ENCODE measurements at places on chromosomes 16 and 17.

DNA sequence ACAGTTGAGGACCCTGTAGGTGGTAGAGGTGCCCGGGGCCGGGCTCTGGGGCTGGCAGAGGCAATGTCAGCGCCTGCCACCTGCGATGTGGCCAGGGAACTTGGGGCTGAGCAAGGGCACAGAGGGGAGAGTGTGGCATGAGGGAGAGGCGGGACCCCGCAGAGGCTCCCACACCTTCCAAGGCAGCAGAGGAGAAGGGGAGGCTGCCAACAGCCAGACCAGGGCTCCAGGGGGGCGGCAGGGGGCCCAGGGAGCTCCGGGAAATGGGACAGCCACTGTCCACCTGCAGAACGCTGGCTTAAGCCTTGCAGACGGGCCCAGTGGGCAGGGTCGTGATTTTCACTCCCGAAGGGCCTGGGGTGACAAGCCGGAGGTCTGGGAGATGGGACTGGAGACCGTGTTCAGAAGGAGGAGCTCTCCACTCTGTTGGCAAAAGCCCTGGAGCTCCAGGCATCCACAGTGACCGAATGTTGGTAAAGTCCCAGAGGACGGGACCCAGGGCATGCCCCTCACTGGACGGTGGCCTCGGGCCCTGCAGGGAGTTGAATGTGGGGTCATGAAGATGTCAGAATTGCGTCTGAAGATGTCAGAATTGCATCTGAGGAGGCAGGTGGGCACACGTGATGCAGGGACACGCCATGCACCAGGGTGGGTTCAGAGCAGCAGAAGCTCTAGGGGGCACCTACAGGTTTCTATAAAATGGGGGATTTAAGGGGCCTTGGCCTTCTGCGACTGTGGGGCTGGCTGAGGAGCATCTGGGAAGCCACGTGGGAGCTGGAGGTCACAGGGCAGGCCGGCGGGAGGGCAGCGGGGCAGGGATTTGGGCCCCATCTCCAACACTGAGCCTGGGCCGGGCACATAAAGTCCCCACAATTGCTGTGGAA is 18.6 kb downstream of the CD7 start:
- no peak for DNase-seq

GRCh38 chr16:72362973-72363372 is 191.0 kb upstream of the PMFBP1 start:
- DNase-seq, result no peak

DNA sequence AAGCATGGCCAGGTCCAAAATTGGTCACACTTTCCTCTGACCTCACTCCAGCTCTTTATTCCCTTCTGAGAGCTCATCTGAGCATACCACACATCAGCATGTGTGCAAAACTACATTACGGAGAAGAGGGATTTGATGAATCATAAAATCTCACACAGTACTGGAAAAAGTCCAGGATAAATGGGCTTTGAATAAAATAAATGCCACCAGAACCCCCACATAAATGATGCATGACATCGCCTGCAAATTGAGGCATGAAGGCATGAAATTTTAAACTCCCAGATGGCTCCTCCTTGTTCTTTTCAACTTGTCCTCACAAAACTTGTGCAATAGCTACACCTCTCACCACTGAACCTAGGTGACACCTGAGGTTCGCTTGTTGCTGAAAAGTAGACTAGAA is 439.5 kb downstream of the CA10 start:
- no peak for DNase-seq

DNA sequence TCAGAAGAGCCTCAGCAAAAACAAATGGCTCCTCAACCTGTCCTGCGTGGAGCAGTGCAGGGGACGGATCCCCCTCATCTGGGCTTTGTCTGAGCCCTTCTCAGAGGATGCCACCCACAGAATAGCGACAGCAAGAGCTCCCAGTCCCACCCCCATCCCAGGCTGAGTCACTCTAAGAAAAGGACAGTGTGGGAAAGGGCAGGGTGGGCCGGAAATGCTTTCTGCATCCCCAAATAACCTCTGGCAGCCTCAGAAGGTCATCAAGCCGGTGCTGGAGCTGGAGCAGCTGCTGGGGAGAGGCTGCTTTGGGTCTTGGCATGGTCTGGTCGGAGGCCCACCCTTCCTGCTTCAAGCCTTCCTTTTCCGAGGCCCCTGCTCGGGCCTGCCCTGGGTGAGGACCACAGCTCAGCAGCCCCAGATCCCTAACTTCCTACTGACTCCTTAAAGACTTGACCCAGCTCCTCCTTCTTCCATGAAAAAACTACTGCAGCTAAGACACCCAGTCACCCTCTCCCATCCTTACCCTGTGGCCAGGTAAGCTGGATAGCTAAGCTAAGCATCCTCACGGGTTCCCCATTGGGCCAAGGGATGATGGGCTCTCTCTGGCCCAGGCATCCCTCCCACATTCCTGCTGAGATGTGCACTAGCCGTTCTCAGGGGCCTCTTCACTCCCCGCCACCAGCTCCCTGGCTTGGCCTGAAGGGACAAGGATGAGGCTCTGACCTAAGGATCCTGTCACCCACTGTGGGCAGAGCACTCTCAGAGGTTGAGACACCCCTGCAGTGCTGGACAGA is 8.7 kb downstream of the SLC12A4 start:
- no peak for DNase-seq

GRCh38 chr17:42129109-42129837 is 6.7 kb downstream of the HSPB9 start:
- DNase-seq, result no peak

DNA sequence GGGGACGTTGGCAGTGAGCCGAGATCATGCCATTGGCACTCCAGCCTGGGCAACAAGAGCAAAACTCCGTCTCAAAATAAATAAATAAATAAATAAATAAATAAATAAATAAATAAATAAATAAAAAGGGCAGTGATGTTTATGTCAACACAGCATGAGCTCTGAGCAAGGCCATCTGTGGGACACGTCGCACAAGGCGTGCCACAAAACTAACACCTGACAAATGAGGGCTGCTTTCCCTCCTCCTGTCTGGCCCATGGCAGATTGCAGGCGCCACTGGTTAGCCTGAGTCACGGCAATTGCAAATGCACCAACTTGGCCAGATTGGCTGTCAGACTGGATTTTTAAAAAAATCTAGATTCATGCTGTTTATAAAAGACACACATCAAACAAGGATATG is 25.9 kb upstream of the SPNS3 start:
- DNase-seq, result no peak

- no peak for DNase-seq
Measured at GRCh38 chr17:15912416-15912955, 32.4 kb upstream of the ADORA2B start.

DNA sequence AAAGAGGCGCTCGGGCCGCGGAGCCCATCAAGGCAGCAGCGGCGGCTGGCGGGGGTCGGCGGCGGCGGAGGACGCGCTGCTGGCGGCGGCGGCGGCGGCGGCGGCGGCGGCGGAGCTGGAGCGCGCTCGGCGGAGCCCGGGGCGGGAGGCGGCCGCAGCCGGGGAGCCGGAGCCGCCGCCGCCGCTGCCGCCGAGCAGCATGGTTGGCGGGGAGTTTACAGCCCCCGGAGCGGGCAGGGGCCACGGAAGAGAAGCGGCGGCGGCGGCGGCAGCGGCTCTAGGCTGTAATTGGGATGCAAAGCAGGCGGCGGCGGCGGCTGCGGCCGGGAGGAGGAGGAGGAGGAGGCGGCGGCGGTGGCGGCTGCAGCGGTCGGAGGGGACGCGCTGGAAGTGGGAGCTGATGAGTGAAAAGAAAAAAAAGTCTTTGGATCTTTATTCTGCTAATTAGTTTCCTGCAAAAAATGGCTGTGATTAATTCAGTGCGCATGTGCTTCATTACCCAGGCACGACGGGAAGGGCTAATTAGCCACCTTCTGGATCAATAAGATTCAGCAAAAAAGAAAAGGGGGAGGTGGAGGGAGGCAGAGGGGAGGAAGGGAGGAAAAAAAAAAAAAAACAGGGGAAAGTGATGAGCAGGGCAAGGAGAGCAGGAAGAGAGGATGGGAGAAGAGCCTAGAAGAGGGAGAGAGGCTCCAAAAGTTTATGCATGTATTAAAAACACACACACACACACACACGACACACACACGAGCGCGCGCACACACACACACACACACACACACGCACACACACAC is 10.9 kb upstream of the ZFHX3 start:
- DNase-seq, result no peak

DNA sequence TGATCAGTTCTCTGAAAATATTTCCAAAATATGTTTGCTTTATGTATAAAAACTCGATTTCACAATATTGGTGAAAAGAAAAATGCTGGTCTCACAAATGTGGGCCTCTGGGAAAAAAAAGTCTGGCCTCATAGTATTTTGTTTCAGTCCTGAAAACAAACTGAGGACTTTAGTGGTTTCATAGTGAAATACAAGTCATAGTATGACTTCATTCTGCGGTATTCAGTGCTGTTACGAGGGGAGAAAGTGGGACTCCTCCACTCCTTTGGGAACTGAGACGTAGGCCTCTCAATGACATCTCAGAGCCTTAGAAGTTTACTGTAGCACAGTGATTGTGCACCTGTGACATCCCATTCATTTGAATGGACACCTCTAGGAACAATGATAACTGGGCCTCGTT is 56.0 kb downstream of the CYB561 start:
- no peak for DNase-seq

GRCh38 chr16:1027501-1027815 is 45.1 kb upstream of the SSTR5 start:
- DNase-seq, result no peak

DNA sequence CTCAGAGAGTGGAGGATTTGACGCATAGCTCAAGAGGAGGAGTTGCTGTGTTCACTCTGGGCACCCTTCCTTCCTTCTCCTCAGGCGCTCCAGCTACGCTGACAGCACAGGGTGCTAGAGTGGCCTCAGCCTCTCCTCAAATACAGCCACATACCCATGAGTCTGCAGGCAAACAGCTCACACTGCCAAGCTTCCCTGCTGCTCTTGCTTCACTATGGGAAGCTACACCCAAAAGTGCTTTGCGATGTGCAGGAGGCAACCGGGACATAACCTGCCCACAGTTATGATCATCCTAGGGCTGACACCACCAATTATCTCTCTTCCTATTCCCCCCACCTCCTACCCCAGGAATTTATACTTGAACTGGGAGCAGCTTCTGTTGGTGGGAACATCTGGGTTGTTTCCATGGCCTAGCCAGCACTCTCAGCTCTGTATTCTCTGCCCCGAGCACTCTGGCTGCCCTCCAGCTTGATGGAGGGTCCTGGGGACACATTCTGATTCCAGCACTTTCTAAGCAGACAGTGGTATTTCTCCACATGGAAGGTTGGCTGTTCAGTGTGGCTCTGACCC is 40.3 kb upstream of the SREBF1 start:
- DNase-seq, result no peak

DNA sequence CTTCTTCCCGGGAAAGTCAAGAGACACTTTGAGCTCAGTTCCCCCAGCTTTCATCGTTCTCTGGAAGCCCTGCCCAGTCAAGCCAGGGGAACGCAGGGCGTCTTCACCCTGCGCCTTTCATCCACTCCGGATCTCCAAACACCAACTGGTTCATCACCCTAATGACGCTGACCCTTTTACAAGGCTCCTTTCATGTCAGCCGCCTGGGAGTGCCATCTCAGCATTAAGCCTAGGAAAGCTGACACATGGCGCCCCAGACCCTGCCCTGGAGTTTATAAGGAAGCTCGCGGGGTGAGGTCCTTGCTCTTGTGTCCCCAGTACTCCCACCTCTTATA is 594 bp upstream of the DNAJC7 start:
- no peak for DNase-seq

GRCh38 chr17:81888105-81888987 is 3.0 kb downstream of the ALYREF start:
- no peak for DNase-seq

DNA sequence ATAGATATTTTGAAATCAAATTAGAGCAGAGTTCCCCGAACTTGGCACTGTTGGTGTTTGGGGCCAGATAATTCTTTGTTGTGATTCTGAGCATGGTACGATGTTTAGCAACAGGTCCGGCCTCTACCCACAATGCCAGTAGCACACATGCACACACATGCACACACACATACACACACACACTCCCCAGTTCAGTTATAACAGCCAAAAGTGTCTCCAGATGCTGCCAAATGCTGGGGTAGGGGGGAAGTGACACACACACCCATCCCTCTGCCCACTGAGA is 96.8 kb upstream of the PSMD7 start:
- DNase-seq, result no peak

DNA sequence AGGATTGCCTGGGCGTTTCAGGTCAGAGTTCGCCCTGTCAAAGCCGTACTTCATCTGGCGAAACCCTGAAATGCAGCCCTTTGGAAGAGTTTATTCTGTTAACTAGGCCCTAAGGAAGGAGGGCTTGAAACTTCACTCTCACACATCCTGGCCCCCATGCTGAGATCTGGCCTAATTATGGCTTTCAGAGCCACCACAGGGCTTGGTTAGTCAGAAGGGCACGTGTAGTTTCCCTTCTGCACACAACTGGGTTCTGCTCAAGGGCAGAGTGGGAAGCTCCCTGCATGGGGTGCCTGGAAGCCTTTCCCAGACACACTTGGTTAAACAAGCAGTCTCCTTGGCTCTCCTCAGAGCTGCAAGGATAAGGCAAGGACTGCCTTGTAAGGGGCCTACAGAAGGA is 397.3 kb downstream of the SHISA9 start:
- no peak for DNase-seq

GRCh38 chr17:31715446-31715845 is 143.6 kb downstream of the COPRS start:
- DNase-seq, result no peak

DNA sequence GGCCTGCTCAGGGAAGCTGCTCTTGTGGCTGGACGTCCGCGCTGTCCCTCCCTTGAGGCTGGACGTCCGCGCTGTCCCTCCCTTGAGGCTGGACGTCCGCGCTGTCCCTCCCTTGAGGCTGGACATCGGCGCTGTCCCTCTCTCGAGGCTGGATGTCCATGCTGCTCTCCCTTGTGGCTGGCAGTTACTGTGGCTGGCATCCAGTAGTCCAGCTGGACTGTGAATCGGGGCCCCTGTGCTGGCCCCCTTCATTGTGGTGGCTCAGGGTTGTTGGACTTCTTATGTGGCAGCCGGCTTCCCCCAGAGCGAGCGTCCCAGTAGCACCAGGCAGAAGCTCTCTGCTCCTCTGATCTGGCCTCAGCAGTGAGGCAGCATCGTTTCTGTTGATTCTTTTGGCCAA is 141.5 kb downstream of the IRF8 start:
- no peak for DNase-seq

GRCh38 chr16:26344976-26345375 is 653.2 kb downstream of the HS3ST4 start:
- no peak for DNase-seq

DNA sequence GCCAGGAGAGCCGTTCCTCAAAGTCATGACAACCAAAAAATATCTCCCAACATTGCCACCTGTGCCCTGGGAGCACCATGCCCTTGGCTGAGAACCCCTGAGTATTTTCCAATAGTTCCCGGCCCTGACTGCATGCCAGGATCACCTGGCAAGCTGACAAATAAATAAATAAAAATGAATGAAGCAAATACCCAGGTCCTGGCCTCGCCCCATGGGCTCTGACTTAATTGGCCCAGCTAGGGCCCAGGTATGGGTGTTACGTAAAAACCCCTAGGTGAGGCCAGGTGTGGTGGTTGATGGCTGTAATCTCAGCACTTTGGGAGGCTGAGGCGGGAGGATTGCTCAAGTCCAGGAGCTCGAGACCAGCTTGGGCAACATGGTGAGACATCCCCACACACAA is 2.7 kb upstream of the C16orf74 start:
- DNase-seq, result no peak

GRCh38 chr16:27436921-27437650 is 35.1 kb downstream of the IL21R start:
- DNase-seq, result no peak

GRCh38 chr17:22373911-22374310 is 681.6 kb downstream of the KCNJ18 start:
- no peak for DNase-seq

Measured in CD4-positive, alpha-beta T cell treated with Interleukin-4 for 1 hour (primary cell).